ENCODE measurements at places on chromosomes 5 and 9. TPM values are rescaled to one million over a fixed set of nuclear protein-coding genes. Genes with fewer than 3 reads are reported as not detected.

- H3K4me3 ChIP-seq: no peak overlapping the region
- no peak for DNase-seq
- H3K27ac ChIP-seq: no peak overlapping the region
- no peaks in the 10 kb centered on the region for H3K36me3 ChIP-seq
- H3K4me1 ChIP-seq: no peaks in the 10 kb centered on the region
- H3K27me3 ChIP-seq: no peaks in the 10 kb centered on the region
Observed at GRCh38 chr5:13248253-13248652, 696.2 kb downstream of the DNAH5 start.

GRCh38 chr5:55604611-55605067 lies 69.9 kb upstream of the PLPP1 start:
- no peaks in the 10 kb centered on the region for H3K27me3 ChIP-seq
- no peak for DNase-seq
- H3K36me3 ChIP-seq: no peaks in the 10 kb centered on the region
- H3K27ac ChIP-seq: no peak overlapping the region
- peaks cover 10% of the 10 kb centered on the region for H3K4me1 ChIP-seq

- no peaks in the 10 kb centered on the region for H3K27me3 ChIP-seq
- no peak overlapping the region for H3K4me3 ChIP-seq
- H3K36me3 ChIP-seq: no peaks in the 10 kb centered on the region
- DNase-seq: no peak
- H3K4me1 ChIP-seq: no peaks in the 10 kb centered on the region
- no peak overlapping the region for H3K27ac ChIP-seq
Observed at GRCh38 chr5:72788866-72789505, 27.5 kb upstream of the TNPO1 start.

DNA sequence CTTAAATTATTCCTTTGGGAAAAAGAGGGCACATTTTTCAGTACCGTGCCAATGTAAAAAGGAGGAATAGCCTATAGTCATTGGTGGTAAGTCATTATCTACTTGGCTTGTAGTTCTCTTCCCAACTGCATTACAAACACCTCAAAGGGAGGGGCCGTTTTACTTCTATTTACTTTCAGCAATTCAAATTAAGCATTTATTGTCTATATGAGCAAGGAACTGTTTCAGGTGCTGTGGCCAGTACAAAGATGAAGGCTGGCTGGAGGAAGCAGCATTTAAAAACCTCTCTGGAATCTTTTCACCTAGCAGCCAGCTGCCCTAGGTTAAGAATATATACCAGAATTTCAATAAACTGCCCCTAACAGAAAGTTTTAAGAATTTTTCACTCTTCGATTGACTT lies 48.9 kb downstream of the SEMA6A start:
- no peak overlapping the region for H3K27ac ChIP-seq
- no peak overlapping the region for H3K4me3 ChIP-seq
- no peaks in the 10 kb centered on the region for H3K36me3 ChIP-seq
- DNase-seq: no peak
- H3K27me3 ChIP-seq: no peaks in the 10 kb centered on the region

The MAMDC2 gene
- polyA plus RNA-seq: 96.6 TPM

The SLC45A2 gene
- polyA plus RNA-seq: not detected

The NRARP gene
- 3.4 TPM for polyA plus RNA-seq

The TPPP gene
- 2.1 TPM for polyA plus RNA-seq

The GKAP1 gene
- polyA plus RNA-seq: 11.9 TPM

- DNase-seq: no peak
- H3K27ac ChIP-seq: no peak overlapping the region
- H3K4me1 ChIP-seq: no peaks in the 10 kb centered on the region
- no peaks in the 10 kb centered on the region for H3K36me3 ChIP-seq
- H3K4me3 ChIP-seq: no peak overlapping the region
Observed at GRCh38 chr9:98326459-98327248, 71.2 kb upstream of the TBC1D2 start.

DNA sequence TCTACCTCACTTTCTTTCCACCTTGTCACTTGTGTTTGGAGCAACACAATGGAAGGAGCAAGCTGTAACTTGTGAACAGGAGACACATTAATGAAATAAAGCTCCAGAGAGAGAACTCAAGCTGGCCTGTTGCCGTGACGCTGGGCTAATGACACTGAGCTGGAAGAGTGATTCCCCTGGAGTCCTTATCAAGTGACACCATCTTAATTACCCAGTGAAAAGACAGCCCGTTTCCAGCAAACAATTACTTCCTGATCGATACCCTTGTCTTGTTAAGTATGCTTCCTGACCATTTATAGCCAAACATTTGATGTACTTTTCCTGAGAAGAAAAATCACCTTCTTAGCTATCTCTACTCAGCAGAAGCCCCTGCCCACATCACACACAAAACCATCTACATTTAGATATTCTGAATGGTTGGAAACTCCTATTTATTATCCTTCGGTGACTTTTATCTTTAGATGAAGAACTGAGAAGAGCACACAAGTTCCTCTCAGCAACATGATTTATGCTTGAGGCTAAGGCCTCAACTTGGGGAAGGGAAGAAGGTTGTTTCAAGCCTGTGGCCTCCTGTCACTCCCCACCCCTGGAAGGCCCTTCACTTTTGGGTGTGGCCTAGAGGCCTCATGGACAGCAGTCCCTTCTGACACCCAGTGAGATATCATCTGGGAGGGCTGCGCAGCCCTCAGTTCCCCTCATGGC lies 34.1 kb downstream of the CRHBP start:
- H3K36me3 ChIP-seq: no peaks in the 10 kb centered on the region
- H3K27ac ChIP-seq: no peak overlapping the region
- H3K4me1 ChIP-seq: no peaks in the 10 kb centered on the region

The NR4A3 gene
- 2.8 TPM for polyA plus RNA-seq

The ENHO gene
- not detected for polyA plus RNA-seq

DNA sequence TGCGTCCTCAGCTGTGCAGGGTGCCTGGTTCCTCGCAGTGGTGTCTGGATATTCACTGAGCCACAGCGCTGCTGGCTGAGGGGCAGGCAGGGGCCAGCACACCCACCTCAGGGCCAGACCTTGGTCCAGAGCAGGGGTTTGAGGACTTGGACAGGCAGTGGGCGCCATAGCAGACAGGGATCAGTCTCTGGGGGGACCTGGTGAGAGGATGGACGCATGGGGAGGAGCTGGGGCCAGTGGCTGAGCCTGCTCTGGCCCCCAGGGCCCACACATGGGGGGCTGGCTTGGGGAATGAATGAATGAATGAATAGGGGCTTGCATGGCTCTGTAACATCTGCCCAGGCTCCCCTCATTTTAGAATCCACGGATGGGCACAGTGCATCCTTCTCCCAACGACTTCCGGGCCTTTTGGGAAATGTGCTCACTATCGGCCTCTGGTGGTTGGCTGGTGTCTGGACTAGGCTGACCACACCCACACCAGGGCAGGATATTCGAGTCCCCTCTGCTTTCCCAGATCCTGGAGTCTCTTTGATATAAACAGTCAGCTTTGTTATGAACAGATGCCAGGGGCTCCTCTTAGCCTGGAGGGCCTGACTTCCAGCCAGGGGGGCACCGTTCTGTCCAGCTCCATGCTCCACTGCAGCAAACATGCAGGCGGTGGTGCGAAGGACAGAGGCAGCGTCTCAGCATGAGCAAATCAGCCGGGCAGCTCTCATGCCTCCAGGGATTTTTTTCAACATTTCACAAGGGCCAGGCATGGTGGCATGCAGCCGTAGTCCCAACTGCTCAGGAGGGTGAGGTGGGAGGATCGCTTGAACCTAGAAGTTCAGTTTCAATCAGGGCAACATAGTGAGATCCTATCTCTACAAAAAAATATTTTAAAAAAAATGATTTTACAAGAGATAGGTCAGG lies 62.6 kb downstream of the NEK6 start:
- no peaks in the 10 kb centered on the region for H3K27me3 ChIP-seq
- no peak overlapping the region for H3K4me3 ChIP-seq
- peak; percentile 74 for DNase-seq
- no peak overlapping the region for H3K27ac ChIP-seq
- no peaks in the 10 kb centered on the region for H3K36me3 ChIP-seq

- H3K4me1 ChIP-seq: no peaks in the 10 kb centered on the region
- H3K27ac ChIP-seq: no peak overlapping the region
- H3K36me3 ChIP-seq: no peaks in the 10 kb centered on the region
- DNase-seq: no peak
Observed at GRCh38 chr5:39341896-39342295, 22.4 kb downstream of the C9 start.

DNA sequence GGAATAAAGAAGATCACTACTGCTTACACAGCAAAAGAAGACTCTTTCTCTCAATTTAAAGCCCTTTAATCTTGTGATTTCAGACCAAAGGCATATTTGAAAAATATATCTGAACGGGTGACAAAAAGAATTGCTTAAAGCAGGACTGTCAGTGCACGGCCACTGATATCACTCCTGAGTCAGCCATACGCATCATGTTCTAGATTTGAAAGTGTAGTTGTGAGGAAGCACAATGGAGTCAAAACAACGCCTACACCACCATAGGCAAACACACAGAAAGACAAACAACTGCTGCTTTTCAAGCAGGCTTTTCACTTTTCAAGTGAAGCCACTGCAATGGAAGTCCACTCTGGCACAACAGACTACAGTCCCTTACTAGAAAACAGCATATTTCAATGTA lies 141.7 kb downstream of the AUH start:
- H3K4me1 ChIP-seq: no peaks in the 10 kb centered on the region
- DNase-seq: no peak
- H3K27me3 ChIP-seq: no peaks in the 10 kb centered on the region
- no peak overlapping the region for H3K27ac ChIP-seq
- no peak overlapping the region for H3K4me3 ChIP-seq

DNA sequence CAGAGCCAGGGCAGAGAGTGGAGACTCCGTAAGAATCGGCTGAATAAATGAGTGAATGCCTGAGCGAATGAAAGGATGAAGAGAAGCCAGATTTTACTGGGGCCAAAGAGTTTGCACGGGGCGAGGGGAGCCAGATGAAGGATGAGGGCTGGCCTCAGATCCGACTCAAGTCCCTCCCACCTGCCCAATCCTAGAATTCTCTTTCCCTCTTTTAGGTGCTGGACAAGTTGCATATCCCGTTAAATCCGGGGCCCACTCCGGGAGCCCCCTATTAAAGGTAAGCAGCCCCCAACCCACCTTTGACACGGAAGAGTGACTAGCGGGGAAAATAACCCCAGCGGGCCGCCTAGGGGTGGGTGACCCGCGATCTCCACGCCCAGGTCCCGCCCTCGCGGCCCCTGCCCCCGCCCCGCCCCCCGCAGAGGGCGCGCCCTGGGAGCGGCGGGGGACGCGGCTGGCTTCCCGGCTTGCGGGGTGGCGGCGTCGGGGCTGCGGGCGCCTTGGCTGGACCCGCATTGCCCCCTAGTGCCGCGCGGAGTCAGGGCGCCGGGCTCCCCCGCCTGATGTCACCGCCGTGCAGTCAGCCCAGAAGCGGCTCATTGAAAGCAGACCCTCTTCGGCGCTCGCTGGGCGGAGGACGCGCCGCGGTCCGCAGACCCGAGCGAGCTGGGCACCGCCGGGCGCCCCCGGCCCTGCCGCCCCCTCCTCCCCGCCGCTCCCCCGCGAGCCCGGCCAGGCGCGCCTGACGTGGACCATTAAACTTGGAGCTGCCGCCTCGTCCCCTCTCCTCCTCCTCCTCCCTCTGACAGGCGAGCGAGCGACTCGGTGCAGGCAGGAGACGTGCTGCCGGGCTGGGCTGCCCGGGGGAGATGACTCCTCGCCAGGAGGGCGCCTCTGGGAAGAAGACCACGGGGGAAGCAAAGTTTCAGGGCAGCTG lies at the start of gene ADRA1B:
Gene ADRA1B, plus strand, starts transcription at position 579 of the 937 bp plus-strand sequence. CDS start 424 bp downstream, outside the sequence.
- H3K27me3 ChIP-seq: no peaks in the 10 kb centered on the region
- H3K4me1 ChIP-seq: peaks cover 7% of the 10 kb centered on the region
- peak within 1 kb of the TSS; percentile 42 for H3K4me3 ChIP-seq
- H3K27ac ChIP-seq: peak within 1 kb of the TSS; percentile 60

DNA sequence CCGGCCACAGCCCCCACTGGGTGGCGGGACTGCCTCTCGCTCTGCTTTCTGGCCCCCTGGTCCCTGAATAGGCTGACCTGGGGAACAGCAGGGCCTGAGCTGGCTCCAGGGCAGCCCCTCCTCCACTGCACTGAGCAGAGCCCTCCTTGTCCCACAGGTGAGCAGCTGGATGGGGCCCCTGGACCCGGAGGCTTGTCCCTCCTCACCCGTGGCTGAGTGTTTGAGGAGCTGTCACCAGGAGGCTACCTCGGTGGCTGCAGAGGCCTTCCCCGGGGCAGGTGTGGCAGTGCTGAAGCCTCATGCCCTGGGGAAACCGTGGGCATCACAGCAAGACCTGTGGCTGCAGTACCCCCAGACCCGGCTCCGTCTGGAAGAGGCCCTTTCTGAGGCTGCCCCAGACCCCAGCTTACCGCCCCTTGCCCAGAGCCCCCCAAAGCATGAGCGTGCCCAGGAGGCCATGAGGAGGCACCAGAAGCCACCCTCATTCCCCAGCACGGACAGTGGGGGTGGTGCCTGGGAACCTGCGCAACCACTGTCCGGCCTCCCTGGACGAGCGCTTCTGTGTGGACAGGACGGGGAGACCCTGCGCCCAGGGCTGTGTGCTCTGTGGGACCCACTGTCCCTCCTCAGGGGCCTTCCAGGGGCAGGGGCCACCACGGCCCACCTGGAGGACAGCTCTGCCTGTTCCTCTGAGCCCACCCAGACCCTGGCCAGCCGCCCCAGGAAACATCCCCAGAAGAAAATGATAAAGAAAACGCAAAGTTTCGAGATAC lies 28.5 kb upstream of the LRRC14B start:
- no peak overlapping the region for H3K27ac ChIP-seq
- H3K4me1 ChIP-seq: no peaks in the 10 kb centered on the region
- H3K4me3 ChIP-seq: no peak overlapping the region
- H3K36me3 ChIP-seq: no peaks in the 10 kb centered on the region

GRCh38 chr9:133855802-133856521 lies 117.8 kb upstream of the SARDH start:
- no peaks in the 10 kb centered on the region for H3K36me3 ChIP-seq
- no peak overlapping the region for H3K4me3 ChIP-seq
- DNase-seq: peak; percentile 33
- no peaks in the 10 kb centered on the region for H3K4me1 ChIP-seq

DNA sequence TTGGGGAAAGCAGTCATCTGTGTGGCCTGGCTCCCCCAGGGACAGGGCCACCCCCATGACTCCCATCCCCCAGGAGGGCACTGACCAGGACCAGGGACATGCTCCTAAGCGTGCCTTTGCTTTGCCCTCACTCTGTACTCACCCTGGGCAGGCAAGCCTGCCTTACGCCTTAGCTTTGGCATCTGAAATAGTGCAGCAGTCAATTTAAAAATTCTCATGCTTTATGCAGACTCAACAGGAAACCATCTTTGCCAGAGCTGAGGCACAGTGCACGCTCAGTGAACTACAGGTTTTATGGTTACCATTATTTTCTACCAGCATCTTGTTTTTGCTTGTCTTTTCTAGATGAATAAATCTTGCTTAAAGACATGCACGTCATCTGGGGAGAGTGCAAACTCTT lies 323.5 kb downstream of the IRX2 start:
- H3K27me3 ChIP-seq: no peaks in the 10 kb centered on the region
- H3K4me1 ChIP-seq: no peaks in the 10 kb centered on the region
- no peaks in the 10 kb centered on the region for H3K36me3 ChIP-seq
- H3K27ac ChIP-seq: no peak overlapping the region

The SLC2A6 gene
- 0.37 TPM for polyA plus RNA-seq

Data from ovary (tissue), 10 donors.